Neural progenitor cell (in vitro differentiated cells): ENCODE measurements at places on chromosomes 1 and 21.

- no peak for DNase-seq
Measured at GRCh38 chr1:62810420-62811274, 26.7 kb downstream of the ATG4C start.

GRCh38 chr1:97740891-97741290 is 179.9 kb downstream of the DPYD start:
- peak; percentile 37 for DNase-seq

- peak; percentile 92 for DNase-seq
Measured at GRCh38 chr1:20212685-20213331, 26.5 kb upstream of the PLA2G2C start.

DNA sequence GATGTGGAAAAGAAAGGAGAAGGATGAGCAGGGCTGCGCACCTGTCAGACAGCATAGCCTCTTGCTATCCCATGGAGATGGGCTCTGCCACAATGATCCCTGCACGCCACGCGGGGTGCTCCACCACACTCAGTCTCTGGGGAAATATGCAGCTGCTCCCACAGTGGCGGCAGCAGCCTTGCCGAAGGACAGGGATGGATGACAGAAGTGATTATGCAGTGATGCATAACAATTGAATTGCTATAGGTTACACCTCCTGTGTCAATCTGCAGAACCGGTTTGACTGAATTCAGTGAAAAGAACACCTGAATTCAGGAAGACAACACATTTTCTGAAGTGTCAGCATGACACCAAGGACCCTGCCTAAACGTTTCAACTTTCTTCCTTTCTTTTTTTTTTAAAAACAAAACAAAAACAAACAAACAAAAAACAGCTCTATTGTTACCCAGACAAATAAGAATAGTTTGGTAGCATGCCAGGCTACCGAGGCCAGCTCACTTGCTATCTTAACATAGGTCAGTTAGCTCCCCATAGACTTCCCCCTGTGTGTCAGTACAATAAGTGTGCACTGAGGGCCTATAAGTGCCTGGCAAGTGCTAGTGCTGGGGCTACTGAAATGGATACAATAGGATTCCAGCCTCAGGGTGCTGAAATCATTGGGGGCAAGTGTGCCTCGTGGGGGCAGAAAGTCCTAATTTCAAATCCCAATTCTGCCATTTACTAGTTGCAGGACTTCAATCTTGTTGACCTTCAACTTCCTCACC is 127.6 kb upstream of the LMO4 start:
- DNase-seq = peak; percentile 11

DNA sequence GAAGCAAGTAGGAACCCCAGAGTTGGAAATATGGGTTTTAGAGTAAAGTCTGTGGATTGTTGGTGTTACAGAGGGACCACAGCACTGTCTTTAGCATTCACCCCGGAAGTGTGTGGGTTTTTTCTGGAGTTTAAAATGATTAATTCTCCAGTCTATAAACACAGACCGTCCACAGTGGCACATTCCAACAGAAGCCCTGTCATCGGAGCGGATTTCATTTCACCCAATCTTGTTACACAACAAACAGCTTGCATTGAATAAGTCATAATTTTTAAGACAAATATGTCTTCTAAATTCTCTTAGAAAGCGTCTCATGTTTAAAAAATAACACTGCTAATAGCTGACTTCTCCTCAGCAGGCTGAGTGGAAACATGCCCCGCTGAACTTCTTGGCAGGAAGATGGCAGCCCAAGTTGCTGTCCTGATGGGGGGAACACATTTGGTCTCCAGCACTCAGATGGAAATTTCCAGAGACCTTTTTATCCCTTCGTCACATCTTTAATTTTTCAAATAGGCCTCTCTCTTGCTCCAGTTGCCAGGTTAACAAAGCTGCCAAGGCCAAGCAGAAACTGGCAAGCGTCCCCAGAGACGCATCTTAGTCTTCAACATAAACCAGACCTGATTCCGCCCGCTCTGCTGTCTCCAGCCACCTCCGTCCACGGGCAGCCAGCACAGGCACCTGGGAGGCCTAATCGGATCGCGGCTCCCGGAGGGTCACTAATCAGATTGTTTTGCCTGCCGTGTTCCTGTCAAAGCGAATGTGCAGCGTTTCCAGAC is 28.8 kb upstream of the SLC19A1 start:
- DNase-seq = no peak

DNA sequence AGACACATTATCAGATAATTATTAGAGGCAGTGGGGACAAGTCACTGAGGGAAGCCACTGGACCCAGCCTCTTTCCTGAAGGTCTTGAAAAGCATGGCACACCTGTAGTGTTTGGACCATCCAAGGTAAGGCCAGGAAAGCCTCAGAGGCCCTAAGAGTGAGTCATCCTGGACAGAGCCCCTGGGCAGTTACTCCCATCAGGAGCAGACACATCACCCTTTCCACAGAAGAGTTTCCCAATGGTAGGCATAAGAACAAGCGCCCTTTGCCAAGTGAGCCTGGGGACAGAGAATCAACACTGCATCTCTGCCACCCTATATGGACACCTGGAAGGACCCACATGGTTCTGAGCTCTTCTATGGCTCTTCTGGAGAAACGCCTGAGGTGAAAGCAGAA is 136.0 kb downstream of the PLXNA2 start:
- DNase-seq = no peak

DNA sequence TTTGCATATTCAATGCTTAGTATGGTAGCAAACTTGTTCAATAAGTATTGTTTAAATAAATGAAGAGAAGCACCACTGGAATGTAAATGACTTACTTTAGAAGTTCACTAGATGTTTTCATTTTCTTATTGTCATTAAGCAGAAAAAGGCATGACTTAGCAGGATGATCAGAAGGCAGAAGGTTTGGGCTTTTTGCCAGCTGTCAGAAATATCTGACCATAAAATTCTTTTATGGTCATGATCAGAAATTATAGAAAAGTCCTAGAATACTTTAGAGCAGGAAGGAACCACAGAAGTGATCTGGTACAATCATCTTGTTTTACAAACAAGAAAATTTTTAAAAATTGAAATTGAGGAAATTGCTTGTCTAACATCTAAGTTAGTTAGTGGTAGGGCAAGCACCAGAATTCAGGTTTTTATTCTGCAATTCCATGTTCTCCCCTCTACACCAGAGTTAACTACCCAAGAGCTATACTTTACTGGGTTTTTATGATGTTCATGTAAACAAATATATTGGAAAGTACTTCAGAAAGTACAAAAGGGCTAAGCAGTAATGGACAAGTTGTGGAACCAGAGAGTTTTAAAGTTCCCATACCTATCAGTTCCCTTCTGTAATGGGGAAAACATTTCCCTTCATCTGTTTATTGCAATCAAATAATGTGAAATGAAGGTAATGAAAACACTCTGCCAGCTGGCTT is 10.1 kb downstream of the FMO5 start:
- no peak for DNase-seq

DNA sequence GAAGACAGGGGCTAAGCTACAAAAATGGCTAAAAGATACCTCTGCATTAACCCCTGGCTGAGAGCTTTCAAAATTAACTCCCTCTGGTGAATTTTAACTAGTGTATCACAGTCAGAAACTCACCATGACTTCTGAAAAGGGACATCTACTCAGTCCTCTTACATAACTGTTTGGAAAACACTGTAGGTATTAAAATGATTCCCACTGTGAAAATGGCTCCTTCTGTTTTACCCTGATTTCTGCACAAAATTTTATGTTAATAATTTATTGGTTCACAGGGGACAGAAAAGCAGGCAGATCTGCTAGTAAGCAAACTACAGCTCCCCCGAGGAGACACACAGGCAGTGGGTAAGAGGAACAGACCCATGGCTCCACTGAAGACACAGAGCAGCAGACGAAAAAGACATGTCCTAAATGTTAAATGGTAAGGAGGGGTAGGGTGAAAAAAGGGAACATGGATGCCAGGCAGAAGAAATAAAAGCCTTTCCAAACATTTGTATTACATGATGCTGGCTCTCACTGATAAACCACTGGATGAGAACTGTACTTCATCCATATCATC is 111.7 kb downstream of the SLC45A1 start:
- DNase-seq = no peak

- DNase-seq = no peak
Measured at GRCh38 chr1:62077821-62078220, 116.8 kb upstream of the L1TD1 start.

DNA sequence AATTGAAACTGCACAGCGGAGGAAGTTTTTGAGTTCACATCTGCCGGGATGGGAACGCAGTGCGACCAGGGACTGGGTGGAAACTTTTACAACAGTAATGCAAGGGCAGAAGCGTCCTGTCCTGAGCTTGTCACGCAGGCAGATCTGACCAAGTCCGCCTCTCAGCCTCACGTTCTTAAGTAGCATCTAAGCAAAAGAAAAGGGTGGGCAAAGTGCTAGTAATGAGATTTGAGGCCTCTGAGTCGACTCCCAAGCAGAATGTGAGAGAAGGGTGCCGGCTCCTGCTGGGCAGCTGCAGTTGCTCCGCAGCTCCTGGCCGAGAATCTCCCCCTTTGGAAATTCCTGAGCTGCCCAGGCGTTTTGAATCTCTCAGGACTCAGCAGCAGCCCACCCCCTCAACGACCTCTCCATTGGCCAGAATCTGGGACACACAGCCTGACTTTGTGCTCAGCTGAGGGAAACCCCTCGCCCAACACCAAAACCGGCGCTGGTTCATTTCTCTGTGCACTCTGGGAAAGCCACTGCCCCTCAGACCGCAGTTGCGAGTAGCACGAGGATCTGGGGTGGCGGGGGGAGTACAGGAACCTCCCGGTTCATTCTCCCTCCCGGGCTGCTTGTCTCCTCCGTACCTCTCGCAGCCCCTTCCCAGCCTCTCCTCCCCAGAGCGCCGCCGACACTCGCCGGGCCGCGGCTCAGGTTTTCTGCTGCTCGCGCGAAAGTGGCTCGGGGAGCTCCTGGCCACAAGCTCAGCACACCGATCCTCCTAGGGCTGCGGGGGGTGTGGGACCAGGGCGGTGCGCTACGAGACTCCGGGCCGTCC is 913 bp upstream of the S1PR1 start:
- DNase-seq = peak; percentile 78

GRCh38 chr1:27435566-27436203 is 43.3 kb downstream of the GPR3 start:
- DNase-seq = no peak

GRCh38 chr1:157380523-157380922 is 171.8 kb downstream of the FCRL5 start:
- DNase-seq = no peak

- DNase-seq = no peak
Measured at GRCh38 chr1:234582681-234583301, 27.2 kb downstream of the IRF2BP2 start.

DNA sequence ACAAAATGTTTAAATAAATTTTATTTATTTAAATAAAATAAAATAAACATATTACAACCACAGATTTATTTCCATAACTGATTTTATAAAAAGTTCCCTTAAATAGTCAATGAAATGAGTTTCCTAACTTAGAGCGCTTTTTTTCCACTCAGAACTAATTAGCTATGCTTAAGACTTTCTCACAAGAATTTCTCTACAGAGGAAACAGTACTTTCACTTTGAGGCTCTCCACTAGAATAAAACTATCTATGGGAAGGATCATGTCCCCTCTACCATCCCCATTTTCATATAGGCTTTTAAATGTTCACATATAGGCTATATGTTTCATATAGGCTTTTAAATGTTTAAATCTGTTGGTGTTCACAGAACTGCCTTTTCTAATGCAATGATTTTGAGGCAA is 40.0 kb upstream of the DPH5 start:
- DNase-seq = no peak

GRCh38 chr1:168121401-168122011 is 15.2 kb downstream of the GPR161 start:
- no peak for DNase-seq

GRCh38 chr1:201531551-201532425 is 7.1 kb upstream of the NAV1 start:
- peak; percentile 22 for DNase-seq

DNA sequence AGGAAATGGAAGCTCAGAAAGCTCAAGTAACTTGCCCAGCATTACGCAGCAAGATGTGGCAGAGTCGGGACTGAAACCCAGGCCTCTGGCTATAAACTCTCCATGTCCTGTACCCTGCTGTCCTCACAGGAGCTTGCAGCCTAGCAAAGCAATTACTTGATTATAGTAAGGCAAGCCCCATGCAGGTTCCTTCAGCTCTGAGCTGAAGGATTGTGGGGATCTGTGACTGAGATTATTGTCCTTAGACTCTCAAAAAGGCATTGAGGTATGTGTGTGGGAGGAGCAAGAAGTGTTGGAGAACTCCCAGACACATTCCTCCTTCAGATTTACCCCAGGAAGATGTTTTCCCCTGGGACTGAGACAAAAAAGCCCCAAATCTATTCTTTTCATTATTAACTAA is 124.0 kb upstream of the SPATA6 start:
- peak; percentile 79 for DNase-seq

DNA sequence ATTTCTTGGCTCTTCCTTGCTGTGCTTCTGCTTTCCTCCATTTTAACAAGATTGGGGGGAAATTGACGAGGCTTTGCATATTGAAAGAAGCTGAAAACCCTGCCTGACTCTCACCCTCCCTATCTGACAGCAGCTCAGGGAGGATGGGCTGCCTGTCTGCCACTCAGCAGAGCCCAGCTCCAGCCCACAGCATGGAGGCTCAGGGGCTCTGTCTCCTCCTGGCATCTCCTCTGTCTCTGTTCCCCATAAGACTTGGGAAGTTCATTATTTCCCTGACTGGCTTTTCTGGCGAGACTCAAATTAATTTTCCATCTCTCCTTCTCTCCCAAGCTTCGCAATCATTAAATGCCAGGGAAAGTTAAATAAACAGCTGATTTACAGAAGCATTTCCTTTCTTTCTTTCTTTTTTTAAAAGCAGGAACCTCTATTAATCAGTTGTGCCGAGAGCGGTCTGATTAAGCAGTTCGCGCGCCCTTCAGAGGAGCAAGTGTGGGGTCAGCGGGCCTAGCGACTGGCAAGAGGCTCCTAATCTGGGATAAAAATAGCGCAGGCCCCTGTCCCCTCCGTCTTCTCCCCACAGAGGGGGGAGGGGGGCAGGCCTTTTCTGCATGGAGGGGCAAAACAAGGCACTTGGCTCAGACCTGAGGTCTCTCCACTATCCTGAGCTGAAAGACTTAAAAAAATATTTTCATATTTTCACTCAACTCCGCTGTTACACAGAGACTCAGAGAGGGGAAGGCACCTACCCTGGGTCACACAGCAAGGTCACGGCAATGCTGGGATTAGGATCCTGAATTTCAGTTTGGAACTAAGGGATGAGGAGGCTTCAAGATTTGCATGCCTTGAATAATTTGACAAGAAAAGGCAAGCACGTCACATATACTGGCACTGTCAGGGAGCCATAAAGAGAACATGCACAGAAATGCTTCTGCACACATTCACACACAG is 170.4 kb downstream of the ACTL8 start:
- DNase-seq = no peak

GRCh38 chr1:50348449-50349241 is 74.6 kb downstream of the DMRTA2 start:
- DNase-seq = peak; percentile 85

- no peak for DNase-seq
Measured at GRCh38 chr1:231611851-231612250, 14.7 kb upstream of the DISC1 start.

- DNase-seq = no peak
Measured at GRCh38 chr1:82632155-82632554, 831.4 kb downstream of the ADGRL2 start.

GRCh38 chr1:57063406-57064125 is 97.8 kb upstream of the C8B start:
- no peak for DNase-seq
